Activated CD4-positive, alpha-beta T cell treated with anti-CD3 and anti-CD28 coated beads for 4 hours (primary cell): ENCODE measurements at places on chromosomes 6 and 20.

- DNase-seq, result peak; percentile 40
Observed at GRCh38 chr6:137867685-137868509, 838 bp downstream of the TNFAIP3 start.

DNA sequence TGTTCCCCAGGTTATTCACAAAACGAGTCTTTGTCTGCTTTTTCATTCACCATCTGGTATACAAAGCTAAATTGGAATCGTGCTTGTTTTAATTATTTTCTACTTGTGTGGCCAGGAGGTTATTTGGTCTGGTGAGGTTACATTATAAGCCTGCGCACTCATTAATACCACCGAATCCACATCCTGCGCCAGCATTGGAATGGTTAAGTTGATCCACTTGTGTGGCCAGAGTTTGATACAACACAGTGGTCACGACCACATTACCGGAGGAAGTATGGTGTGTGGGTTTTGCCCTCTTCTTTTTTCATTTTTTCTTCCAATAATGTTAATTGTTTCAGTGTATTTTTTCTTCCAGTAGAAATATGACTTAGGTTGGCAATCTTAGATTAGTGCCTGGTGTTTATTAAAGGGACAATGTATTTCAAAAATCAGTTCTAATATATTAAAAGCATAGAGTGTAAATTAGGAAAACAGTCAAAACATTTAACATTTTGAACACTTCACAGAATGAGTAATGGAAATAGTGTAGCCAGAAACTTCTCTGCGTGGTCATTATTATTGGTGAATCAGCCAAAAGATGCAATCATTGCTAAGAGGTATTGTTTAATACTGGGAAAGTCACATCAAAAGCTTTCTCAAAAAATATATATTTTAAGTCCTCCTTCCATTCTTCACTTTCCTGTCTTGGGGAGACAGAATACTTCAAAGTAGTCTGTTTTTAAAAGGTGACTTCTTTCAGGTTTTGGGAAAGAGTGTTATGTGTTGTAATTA, 84.5 kb downstream of the JARID2 start:
- DNase-seq, result no peak

DNA sequence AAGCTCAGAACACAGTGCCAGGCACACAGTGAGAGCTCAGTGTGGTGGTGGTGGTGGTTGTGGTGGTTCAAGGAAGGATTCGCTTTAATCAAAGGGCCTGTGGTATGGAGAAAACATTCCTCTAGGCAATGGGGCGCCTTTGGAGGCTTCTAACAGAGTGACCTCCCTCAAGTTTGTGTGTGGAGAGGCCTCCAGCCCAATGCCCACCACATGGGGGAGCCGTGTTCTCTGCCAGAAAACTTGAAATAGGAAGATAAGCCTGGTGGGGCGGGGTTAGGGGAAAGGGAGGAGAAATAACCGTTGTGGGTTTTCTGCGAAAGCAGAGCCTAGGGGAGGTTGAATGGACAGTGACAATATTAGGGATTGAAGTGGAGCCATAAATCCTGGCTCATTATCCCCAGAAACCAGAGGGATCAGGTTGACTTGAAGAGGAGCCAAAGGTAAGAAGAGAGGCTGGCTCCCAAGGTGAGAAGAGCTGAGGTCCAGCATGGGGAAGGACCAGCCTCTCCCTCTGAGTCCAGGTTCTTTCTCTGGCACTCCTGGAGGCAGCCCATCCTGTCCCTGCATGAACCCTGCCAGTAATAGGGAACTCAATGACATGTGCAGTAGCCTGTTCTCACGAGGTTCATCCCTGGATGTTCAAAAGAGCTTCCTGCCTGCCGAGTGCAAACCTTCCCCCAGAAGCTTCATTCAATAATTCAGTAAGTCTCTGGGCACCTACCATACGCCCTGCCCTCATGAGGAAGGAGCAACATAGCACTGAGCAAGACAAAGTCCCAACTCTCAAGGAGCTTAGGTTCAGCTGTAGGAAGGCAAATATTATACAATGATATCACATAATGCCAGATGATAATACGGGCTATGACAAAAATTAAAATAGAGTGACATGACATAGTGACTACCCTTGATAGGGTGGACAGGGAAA, 51.4 kb downstream of the TGM2 start:
- no peak for DNase-seq

DNA sequence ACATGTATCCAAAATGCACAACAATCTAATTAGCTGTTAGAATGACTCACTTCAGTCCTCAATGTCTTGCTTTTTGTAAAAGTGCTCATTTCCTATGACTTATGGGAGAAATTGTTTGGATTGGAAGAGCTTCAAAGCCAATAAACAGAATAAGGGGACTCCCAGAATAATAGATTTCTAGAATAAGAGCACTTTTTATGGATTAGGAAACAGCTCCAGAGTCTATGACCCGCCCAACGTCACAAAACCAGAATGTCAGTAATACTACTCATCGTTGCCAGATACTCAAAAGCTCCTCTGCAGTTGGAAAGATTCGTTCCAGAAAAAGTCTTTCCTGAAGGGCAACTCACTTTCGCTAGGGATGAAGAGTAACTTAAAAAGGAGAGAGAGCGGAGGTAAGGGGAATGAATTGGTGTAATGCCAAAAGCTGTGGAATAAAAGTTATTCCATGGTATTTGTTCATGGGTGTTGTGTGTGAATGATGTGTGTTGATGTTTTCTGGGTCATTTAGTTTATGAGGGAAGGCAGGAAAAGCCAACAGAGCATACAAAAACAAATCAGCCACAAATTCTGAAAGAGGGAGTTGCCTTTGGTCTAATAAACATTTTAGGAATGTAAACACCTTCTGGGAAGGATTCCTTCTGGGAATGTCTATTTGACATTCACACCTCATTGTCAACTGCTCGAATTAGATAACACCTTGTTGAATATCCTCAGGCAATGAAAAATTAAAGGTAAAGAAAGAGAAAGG, 64.6 kb downstream of the SYNE1 start:
- DNase-seq, result no peak

DNA sequence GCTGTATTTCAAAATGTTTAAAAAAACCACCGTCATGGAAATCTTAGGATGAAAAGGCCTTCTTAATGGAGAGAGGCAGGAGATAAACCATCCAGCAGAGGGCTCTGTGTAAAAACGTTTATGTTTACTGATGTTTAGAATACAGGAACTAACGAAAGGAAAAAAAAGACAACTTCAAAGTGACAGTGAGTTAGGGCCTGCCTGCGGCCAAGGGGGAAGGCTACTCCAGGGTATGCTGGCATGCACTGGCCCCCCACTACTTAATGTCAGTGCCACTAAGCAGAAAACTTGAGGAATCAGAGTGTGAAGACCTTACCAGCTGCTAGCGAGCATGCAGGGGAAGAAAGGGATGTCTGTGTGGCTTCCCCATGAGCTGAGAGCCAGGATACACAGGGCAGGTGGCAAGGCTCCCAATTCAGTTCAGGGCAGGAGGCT, 47.7 kb downstream of the AKAP7 start:
- peak; percentile 12 for DNase-seq

- no peak for DNase-seq
Observed at GRCh38 chr20:16601047-16601446, 27.8 kb upstream of the KIF16B start.

DNA sequence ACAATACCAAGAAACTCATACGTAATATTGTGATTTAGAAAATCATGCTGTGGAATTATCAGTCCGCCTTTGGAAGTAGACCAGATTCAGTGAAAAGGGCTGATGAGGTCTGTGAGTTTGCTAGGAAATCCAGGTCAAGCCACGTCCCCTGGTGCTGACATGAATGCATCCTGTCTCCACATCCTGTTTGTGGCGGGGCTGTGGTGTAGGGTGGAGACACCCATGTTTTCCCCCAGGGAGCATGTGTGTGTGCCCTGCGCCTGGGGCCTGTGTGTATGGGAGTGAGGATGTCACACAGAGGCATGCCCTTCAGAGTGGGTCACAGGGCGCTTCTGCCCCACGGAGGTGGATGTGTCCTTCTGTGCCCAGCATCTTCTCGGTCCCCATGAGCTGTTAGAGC, 109.1 kb downstream of the SASH1 start:
- DNase-seq, result no peak

DNA sequence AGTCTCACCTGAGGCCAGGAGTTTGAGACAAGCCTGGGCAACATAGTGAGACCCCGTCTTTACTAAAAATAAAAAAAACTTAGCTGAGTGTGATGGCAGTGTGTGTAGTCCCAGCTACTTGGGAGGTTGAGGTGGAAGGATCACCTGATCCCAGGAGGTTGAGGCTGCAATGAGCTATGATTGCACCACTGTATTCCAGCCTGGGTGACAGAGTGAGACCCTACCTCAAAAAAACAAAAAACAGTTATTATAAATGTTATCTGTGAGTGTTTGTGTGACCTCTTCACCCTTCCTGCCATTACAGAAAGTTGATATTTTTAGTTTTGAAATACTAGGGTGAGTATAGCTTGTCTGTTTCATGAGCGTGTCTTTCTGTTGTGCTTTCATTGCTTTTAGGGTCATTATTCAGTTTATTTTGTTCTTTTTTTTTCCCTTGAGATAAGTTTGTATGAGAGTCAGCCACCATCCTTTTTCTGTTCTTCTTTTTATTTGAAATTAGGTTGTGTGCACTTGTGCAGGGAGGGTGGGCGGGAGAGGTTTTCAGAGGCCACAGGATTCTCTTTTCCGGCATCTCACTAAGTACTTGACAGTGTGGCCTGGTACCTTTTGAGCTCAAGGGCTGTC, 26.2 kb downstream of the CDYL start:
- DNase-seq, result no peak

GRCh38 chr6:127920804-127921203, 19.9 kb upstream of the THEMIS start:
- no peak for DNase-seq

- DNase-seq, result no peak
Observed at GRCh38 chr6:158011478-158011920, 29.8 kb downstream of the SYNJ2 start.

GRCh38 chr6:50404643-50405042, 308.7 kb upstream of the TFAP2D start:
- DNase-seq, result no peak

DNA sequence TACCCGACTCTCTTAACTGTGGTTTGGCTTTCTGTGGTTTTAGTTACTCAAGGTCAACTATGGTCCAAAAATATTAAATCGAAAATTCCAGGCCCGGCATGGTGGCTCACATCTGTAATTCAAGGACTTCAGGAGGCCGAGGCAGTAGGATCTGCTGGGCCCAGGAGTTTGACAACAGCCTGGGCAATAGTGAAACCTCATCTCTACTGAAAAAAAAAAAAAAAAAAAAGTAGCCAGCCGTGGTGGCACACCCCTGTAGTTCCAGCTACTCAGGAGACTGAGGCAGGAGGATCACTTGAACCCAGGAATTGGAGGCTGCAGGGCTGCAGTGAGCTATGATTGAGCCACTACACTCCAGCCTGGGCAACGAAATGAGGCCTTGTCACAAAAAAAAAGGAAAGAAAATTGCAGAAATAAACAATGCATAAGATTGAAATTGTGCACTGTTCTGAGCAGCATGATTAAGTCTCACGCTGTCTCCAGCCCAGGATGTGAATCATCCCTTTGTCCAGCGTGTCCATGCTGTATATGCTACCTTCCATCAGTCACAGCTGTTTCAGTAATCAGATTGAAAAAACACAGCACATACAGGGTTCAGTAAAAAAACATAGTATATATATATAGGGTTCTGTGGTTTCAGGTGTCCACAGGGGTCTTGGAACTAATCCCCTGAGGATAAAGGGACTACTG, 40.7 kb downstream of the RGS17 start:
- DNase-seq, result no peak

DNA sequence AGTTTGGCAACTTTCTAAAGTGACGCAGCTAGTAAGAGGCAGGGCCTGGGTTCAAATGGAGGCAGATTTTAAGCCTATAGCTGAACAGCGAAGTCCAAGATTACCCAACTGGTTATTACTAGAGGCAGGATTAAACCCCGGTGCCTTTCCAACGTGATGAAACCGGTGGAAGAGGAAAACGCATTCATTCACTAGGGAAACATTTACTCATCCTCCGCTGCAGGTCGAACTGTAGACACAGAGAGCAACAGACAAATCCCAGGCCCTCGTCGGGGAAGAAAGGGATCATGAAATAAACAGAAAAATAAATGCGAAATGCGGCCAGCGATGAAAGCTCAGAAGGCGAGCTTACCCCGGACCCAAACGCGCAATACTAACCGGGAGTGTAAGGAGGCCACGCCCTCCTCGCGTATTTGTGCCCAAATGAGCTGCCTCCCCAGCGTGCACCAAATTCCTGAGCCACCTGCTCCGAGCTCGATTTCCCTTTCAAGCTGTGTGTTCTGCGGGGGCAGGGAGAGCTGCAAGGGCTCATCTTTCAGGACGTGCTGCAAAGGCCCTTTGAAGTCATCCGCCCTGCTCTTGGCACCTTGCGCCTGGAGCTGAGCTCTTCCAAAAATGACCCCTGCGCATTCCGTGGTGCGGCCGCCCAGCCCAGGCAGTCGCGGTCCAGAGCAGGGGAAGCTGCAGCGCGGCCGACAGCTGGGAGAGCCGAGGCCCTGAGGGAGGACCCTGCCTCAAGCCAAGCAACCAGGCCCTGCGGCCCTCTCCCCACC, 46.9 kb downstream of the PDYN start:
- DNase-seq, result no peak

GRCh38 chr6:153056308-153056707, 53.8 kb upstream of the MTRF1L start:
- DNase-seq, result no peak

GRCh38 chr20:23568320-23568970, at the start of gene CST9L:
Gene CST9L, minus strand, starts transcription at chr20:23568484. Its CDS starts 34 bp downstream, at chr20:23568450.
- DNase-seq, result no peak

DNA sequence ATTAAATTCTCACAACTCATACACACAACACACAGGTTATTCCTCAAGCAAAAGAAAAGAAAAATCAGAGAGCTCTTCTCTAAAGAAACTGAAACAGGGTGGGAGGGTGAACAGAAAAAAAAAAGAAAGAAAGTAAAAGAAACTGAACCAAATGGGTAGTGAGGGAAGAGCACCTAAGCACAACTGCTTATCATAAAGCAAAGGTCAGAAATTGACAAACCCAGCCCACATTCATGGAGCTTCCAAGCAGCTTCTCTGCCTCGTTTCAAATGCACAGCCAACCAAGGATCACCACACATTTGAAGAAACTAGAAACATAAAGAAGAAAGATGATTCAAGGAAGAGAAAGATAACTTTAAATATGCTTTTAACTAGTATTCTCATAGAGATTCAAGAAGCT, 90.5 kb downstream of the RNGTT start:
- DNase-seq, result no peak

DNA sequence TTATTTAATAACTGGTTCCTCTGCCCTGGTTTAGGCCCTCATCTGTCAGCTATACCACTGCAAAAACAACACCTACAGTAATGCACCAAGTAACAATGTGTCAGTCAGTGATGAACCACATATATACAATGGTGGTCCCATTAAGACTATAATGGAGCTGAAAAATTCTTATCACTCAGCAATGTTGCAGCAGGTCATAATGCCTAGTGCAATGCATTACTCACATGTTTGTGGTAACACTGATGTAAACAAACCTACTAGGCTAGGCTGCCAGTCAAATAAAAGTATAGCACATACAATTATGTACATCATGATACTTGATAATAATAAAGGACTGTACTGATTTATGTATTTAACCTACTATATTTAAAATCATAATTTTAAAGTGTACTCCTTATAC, 31.3 kb downstream of the RARS2 start:
- no peak for DNase-seq

- no peak for DNase-seq
Observed at GRCh38 chr20:55533632-55534031, 471.7 kb downstream of the CBLN4 start.
